H9 (cell line): ENCODE measurements at places on chromosomes 3 and 15. TPM values are rescaled to one million over a fixed set of nuclear protein-coding genes. Genes with fewer than 3 reads are reported as not detected.
A peak's percentile ranks its signal among the peaks of the same experiment; 100 is the strongest.

The ARRDC4 gene
- total RNA-seq: 8.1 and 8.7 TPM in 2 replicates

GRCh38 chr3:15277861-15278500 is 54.4 kb downstream of the SH3BP5 start:
- no peak overlapping the region for H3K4me3 ChIP-seq
- no peaks in the 10 kb centered on the region for H3K27me3 ChIP-seq
- DNase-seq: no peak
- no peak overlapping the region for H3K27ac ChIP-seq

DNA sequence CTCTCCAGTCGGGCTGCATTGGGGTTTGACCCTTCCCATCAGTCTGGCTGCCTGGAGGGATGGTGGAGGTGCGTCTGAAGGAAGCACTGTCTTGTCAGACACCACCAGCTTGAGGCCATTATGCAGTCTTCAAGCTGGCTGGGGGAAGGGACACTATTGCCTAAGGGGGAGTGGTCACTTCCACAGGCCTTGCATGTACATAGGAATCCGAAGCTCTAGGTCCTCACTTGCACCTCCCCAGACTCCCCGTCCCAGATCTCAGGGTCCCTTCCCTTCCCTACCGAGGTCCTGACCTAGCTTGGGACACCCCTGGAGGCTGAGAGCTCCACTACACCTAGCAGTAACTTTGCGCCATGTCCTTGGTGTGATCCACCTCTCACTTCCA is 48.6 kb upstream of the KLF13 start:
- no peaks in the 10 kb centered on the region for H3K4me1 ChIP-seq
- no peaks in the 10 kb centered on the region for H3K36me3 ChIP-seq
- no peaks in the 10 kb centered on the region for H3K27me3 ChIP-seq
- DNase-seq: peak; percentile 27

GRCh38 chr15:85351965-85352364 is 28.4 kb upstream of the AKAP13 start:
- no peak overlapping the region for H3K4me3 ChIP-seq
- H3K27me3 ChIP-seq: no peaks in the 10 kb centered on the region
- no peak for DNase-seq
- H3K27ac ChIP-seq: no peak overlapping the region
- H3K36me3 ChIP-seq: no peaks in the 10 kb centered on the region

DNA sequence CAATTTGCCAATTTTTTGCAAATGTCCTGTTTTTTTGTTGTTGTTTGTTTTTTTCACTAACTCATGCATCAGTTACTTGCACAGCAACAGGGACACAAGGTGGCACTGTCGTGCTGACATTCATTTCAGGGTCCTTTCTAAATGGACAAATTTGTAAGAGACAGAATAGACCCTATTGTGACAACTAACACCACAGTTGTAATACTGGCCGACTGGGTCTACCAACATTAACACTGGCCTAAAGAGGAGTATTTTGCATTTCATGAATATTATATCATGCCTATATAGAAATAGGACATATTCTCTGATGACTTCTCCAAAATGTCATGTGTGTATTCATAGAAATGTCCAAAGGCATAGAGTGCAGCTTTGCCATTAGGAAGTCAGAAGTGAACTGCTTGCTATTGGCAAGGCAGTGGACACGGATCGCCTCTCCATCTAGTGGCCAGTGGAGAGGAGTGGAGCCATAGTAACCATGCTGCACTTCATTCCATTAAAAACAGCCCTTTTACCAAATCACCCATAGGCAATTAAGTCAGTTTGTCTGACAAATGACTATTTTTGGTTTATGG is 54.8 kb downstream of the ZBTB20 start:
- no peaks in the 10 kb centered on the region; the same call in 1 of the 2 replicates for H3K4me1 ChIP-seq
- H3K27me3 ChIP-seq: no peaks in the 10 kb centered on the region
- no peaks in the 10 kb centered on the region for H3K36me3 ChIP-seq
- DNase-seq: peak; percentile 50
- no peak overlapping the region for H3K4me3 ChIP-seq

DNA sequence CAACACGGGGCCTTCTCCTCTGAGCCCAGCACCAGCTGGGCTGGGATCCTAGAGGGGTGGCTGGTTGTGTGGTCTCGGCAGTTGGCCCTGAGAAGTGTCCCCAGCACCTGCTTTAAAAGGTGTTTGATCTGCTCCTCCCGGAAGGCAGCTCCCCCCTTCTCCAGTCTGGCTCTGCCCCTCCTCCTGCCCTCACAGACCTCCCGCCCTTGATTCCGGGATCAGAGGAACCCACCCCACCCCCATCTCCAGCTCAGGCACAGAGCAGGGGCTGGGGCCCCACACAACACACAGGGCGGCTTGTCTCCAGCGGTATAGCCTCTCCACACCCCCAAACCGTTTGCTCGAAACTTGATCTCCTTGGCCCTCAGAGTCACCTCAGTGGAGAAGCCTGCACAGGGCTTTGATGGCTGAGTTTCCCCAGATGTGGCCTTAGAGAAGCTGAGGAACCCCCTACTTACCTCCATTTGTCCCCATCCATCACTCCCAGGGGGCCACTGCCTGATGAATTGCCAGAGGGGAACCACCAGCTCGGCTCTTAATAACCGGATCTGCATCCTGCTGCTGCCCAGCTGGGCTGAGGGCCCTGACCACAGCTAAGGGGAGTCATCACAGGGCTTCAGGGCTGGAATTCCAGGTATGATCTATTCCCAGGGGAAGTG is 6.4 kb upstream of the STRA6 start:
- H3K36me3 ChIP-seq: peaks cover 11% of the 10 kb centered on the region
- DNase-seq: peak; percentile 78
- no peak overlapping the region for H3K27ac ChIP-seq
- H3K4me3 ChIP-seq: peak overlapping the region; percentile 73
- no peaks in the 10 kb centered on the region for H3K27me3 ChIP-seq
- H3K4me1 ChIP-seq: peaks cover 14% of the 10 kb centered on the region; the same call in 1 of the 2 replicates
